NCI-H2029 (cell line): ENCODE measurements at places on chromosomes 6 and 20.

- no peak for DNase-seq
Measured at GRCh38 chr6:41996997-41997396, 53.3 kb upstream of the TAF8 start.

- DNase-seq, result no peak
Measured at GRCh38 chr6:64213697-64214096, 578.1 kb downstream of the PHF3 start.

- no peak for DNase-seq
Measured at GRCh38 chr20:42406826-42407225, 782.9 kb downstream of the PTPRT start.

DNA sequence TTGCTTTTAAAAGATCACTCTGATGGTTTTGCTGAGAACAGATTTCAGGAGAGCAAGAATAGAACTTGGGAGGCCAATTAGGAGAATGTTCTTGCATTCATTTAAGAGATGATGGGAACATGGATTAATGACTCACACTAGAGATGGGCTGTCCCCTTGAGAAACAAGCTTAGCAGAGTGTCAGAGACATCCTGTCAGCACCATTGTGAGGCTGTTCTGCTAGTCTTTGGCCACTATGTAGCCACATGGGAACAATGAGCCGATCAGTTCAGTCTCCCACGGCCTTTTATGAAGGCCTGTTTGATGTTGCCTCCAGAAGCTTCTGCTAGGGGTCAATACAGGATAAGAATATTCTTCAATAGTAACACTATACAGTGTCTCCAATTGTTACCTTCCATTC, 113.0 kb upstream of the EYA4 start:
- no peak for DNase-seq

GRCh38 chr6:372336-372911, 19.1 kb upstream of the IRF4 start:
- no peak for DNase-seq

- DNase-seq, result no peak
Measured at GRCh38 chr6:122423734-122424133, 24.3 kb downstream of the HSF2 start.
